ENCODE measurements at places on chromosomes 11 and 22.

DNA sequence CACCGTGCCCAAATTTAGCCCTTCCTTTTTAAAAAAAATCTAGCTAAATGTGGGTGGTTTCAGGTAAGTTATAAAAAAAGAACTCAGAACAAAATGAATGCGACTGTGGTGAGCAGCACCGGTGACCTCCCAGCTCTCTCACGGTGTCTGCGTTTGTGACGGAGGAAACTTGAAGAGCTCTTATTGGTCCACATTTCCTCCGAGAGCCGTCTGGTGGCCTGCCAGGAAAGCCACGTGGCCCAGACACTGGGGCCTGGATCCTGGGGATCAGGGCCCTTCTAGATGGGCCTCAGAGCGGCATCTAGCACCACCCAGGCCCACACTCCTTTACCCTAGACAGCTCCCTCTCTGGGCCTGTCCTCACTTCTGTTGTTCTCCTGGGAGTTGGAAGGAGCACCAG is 39.5 kb downstream of the B3GAT1 start:
- no peak for DNase-seq

DNA sequence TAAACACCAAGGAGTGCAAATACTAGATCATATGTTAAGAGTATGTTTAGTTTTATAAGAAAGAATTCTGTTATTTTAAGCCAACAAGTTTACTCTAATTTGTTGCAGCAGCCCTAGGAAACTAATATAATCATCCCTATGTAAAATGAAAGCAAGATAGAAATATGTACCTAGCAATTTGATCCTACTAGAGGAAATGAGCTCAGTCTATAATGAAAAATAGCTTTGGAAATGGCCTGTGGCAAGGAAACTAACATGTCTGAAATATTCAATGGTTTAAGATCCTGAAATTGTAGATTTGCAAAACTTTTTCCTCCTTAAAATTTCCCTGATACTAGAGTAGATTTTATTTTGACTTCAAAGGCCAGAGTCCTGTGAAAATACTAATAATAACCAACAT is 112.7 kb upstream of the SLC5A12 start:
- no peak for DNase-seq

DNA sequence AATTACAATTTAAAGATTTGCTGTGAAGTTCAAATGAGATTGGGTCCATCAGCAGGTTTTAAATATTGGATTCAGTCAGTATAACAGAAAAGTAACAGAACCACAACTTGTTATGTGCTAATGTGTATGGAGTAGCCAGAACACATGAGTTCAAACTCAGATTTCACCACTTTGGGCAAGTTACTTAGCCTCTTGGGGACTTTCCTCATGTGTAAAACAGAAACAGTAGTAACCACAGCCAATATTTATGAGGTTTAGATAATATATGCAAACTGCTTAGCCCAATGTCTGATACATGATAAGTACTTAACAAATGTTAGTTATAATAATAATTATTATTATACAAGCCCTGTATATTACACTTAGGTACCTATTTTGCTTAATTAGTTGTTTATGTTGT is 21.8 kb upstream of the SLC5A12 start:
- no peak for DNase-seq

- no peak for DNase-seq
Observed at GRCh38 chr11:56333156-56333555, 12.7 kb upstream of the OR8K1 start.

DNA sequence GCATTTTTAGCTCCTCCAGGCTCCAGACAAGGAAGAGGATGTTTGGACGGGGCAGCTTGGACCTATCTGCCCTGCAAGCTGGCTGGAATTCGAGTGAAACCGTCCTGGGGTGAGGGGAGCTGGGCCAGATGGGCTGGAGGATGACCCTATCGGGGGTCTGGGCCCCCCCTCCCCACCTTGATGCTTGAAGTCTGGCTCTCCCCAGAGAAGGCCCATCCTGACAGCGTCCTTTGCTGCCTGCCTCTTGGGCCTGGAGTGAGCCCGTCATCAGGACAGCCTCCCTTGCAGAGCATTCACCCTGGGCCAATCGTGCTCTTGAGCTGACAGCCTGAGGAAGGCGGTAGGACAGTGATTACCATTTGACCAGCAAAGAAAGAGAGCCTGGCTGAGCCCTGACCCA is 5.3 kb upstream of the PDGFB start:
- no peak for DNase-seq

DNA sequence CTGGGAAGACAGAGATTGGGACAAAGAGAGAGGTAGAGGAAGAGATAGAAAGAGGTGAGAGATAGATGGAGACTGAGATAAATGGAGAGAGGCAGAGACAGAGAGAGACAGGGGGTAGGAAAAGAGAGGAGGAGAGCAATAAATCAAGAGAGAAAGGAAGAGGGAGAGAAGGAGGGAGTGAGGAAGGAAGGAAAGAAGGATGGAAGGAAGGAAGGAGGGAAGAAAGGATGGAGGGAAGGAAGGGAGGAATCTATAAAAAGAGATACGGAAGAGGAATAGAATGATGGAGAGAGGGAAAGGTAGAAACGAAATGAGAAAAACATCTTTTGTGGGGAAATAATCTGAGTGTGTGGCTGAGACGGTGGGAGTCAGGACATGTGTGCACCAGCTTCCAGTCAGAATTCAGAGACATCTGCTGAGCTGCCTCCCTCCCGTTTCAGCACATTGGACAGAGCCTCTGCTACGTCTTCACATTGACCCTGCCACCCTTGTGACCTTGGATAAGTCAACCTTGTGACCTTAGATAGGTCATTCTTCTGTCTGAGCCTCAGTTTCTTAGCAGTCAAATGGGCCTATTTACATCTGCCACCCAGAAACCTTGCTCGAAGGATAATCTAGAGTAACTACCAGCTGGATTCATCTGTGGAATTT is 417.8 kb downstream of the MIAT start:
- DNase-seq, result no peak

DNA sequence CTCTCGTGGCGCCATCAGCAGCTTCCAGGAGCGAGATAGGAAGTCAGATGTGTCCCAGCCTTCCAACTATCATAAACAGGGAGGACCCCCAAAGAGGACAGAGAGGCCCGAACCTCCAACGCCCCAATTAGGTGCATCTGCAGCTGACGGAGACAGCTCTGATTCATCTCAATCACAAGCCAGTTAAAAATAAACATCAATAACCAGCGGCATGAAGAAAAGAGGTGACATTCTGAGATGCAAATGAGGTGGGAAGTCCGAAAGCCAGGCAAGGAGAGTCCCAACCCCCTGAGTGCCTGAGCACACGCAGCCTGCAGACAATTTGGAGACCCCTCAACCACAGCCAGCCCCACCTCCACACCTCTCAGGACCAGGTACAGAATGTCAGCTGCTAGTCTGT is 28.1 kb upstream of the IGSF9B start:
- DNase-seq, result no peak

GRCh38 chr22:33493476-33494205 is 426.6 kb downstream of the LARGE1 start:
- DNase-seq, result no peak

- DNase-seq, result no peak
Observed at GRCh38 chr11:65577756-65578109, 1.9 kb downstream of the EHBP1L1 start.

DNA sequence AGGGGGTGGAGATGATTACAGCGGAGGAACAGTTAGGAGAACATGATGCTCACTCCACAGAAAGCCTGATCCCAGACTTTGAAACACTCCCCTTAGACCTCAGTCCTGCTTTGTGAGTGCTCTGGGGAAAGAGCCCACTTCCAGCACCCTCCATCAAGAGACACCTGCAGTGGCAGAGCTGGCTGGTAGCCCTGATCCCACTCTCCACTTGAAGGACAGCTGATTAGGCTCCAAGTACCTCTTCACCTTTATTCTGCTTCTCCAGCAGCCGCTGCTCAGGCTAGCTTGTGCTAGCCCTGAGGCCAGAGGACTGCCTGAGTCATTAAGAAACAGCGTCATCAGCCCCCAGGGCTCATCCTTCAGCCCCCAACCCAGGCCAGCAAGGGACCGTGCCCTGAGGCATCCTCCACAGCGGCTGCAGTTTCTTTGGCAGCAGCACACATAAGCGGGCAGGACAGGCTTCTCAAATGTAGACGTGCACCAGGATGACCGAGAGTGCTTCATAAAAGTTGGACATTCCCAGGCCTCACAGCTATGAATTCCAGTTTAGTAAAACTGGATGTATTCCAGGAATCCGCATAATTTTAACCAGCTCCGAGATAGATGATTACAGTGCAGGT is 146.0 kb upstream of the TBCEL start:
- DNase-seq, result no peak

- DNase-seq, result no peak
Observed at GRCh38 chr22:50613291-50613981, 12.8 kb downstream of the MAPK8IP2 start.

GRCh38 chr11:67631853-67632174 is 2.1 kb upstream of the NUDT8 start:
- no peak for DNase-seq

DNA sequence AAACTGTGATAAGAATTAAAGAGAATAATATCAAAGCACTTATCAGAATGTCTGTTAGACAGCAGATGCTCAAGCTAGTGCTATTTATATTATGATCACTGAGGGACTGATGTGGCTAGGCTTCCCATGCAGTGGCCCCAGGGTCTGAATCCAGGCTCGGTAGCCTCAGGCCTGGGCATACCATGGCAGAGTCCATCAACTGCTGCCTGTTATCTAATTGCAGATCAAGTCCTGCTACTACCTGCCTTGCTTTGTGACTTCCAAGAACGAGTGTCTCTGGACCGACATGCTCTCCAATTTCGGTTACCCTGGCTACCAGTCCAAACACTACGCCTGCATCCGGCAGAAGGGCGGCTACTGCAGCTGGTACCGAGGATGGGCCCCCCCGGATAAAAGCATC is 57.5 kb downstream of the TIMP3 start:
- no peak for DNase-seq

DNA sequence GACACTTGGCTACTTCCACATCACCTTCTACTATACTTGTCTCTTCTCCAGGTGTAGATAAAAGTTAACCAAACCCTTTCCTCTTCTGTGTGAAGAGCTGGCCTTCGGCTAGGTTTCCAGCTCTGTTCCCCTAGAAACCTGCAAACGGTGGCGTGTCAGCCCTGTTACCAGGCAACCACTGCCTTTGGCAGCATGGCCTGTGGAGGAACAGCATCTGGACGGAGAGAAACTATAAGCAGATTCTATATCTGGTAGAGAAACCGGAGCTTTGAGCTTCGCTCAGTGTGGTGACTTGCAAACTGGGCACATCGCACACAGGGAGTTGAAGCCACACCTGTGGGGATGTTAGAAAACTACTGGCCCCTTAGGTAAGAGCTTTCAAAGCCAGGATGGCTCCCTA is 35.9 kb downstream of the ARAP1 start:
- DNase-seq, result no peak

DNA sequence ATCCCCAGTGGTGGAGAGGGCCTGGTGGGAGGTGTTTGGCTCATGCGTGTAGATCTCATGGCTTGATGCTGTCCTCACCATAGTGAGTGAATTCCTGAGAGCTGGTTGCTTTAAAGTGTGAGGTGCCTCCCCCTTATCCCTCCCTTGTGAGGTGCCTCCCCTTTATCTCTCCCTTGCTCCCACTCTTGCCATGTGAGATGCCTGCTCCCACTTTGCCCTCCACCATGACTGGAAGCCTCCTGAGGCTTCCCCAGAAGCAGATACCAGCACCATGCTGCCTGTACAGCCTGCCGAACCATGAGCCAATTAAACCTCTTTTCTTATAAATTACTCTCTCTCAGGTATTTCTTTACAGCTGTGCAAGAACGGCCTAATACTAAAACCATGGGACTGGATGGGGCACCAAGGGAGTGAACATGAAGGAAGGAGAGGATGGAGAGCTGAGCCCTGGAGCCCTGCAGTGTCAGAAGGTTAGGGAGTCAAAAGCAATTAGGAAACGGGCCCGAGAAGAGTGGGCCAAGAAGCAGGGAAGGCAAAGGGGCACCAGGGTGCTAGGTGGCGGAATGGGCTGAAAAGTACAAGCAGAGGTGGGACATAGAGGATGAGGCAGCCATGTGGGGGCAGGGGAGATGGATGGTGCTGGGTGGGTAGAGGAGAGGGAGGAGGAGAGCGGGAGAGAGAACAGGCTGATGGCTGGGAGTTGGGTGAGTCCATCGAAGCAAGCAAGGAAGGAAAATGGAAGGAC is 9.4 kb downstream of the IFITM10 start:
- DNase-seq, result no peak

DNA sequence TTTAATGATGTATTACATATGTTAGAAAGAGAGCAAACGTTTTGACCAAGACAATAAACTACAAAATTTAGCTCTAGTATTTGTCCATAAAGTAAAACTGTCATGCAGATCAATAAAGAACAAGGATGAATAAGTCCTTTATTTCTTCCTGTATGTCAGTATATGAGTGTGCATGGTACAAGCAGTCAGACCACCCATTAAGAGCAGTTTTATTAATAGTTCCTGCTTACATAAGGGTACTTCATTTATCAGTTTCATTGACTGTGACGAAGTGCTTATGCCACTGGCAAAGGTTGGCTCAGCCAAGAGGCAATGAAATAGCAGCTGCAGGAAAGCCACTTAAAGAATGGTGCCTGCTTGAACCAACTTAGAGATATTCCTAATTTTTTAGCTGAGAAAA is 913.0 kb upstream of the CNTN5 start:
- DNase-seq, result no peak

GRCh38 chr11:79018371-79018849 is 422.4 kb downstream of the TENM4 start:
- no peak for DNase-seq

GRCh38 chr11:31433851-31434250 is 64.2 kb downstream of the DNAJC24 start:
- no peak for DNase-seq

- no peak for DNase-seq
Observed at GRCh38 chr22:37223965-37224551, 11.8 kb upstream of the SSTR3 start.

DNA sequence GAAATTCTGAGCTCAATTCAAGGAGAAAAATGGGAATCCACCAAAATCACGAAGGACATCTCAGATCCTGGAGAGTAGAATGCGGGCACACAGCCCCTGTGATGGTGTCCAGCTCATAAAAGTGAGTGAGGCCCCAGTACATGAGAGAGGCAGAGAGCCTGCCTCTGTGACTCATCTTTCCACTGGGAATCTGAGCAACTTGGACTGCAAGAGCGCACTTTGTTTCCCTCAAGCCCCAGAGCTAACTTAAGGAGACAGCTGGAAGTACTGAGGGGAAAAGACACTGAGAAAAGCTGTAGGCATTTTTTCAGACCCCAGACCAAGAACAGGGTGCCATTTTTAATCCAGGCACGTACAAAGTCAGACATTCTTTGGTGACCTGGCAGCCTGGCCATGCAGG is 273.7 kb downstream of the C11orf87 start:
- DNase-seq, result no peak

Data from GM18507 (cell line).